ENCODE measurements at places on chromosomes 5 and 9. TPM values are rescaled to one million over a fixed set of nuclear protein-coding genes. Genes with fewer than 3 reads are reported as not detected.

KCNV2 gene
- total RNA-seq, result not detected

CARTPT gene
- not detected for total RNA-seq

TMEM252 gene
- total RNA-seq, result not detected

ACER2 gene
- total RNA-seq, result 6.2 TPM

C7 gene
- under 0.01 TPM for total RNA-seq

Data from lung microvascular endothelial cell (primary cell).